ENCODE measurements at places on chromosomes 5 and 9.

DNA sequence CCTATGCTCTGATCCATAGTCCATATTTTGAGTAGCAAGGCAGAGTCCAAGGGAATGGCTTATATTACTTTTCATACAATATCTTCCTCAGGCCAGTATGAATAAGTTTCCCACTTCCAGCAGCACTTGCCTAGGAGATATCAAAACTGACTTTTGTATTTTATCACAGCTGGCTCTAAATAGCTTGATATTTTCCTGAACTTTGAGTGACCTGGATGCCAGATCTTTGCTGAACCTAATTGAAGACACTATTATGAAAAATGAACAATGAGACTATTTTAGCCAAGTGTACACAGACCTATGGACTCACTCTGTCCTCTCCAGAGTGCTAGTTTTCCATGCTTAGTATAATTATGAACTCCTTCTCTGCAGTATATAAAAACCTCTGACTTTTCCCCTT, 475.6 kb upstream of the PTGER4 start:
- no peak for DNase-seq

- no peak for DNase-seq
Measured at GRCh38 chr5:142316681-142317080, 8.1 kb downstream of the SPRY4 start.

- DNase-seq, result no peak
Measured at GRCh38 chr5:166992874-166993722, 1298.3 kb upstream of the WWC1 start.

DNA sequence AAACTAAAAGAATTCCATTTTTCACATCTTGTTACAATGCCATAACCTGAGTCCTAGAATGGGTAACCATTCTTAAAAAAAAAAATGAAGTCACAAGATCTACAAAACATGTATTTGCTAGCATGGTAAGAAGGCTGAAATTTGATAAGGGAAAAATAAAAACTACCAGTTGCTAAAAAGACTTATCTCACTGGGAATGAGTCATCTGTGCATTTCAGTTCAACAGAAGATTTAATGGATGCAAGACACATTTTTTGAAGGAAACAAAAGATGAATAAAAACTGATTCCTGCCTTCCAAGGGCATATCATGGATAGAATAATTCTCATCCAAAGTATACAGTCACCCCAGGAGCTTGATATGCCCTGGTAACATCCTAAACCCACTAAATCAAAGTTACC, 47.2 kb downstream of the SGTB start:
- no peak for DNase-seq

GRCh38 chr9:71680189-71680980, 87.9 kb downstream of the CEMIP2 start:
- no peak for DNase-seq

DNA sequence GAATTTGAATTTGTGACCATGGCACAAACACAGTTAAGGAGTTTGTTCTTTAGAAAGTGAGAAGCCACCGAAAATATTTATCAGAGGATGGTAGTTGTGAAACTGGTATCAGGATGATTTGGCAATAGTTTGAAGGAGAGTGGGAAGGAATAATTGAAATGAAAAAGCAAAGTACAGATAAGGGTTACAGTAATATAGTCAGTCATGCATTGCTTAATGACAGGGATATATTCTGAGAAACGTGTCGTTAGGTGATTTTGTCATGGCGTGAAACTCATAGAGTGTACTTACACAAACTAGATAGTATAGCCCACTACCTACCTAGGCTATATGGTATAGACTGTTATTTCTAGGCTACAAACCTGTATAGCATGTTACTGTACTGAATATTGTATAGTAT, 84.2 kb downstream of the GPBP1 start:
- no peak for DNase-seq

- no peak for DNase-seq
Measured at GRCh38 chr9:121841771-121842611, 190.6 kb downstream of the DAB2IP start.

GRCh38 chr5:12488161-12488560, 583.9 kb upstream of the CTNND2 start:
- no peak for DNase-seq
